Midbrain (tissue), 1 donor: ENCODE measurements at places on chromosomes 12 and 14.

DNA sequence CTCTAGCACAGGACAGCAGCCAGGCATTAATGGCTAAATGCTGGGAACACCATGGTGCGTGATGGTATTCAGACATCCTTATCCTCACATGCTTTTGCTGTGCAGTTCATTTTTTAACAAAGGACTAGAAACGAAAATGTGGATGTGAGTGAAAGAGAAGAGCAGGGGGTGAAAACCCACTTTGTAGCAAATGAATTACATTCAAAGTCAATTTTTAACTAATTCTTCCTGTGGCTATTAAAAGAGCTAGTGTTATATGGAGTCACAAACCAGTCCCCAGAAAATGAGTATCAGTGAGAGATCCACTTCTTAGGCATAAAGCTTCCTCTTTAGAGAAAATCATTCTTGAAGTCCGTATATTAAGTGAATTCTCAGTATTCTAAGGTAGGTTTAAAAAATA lies 592.0 kb upstream of the LMO3 start:
- DNase-seq: no peak

DNA sequence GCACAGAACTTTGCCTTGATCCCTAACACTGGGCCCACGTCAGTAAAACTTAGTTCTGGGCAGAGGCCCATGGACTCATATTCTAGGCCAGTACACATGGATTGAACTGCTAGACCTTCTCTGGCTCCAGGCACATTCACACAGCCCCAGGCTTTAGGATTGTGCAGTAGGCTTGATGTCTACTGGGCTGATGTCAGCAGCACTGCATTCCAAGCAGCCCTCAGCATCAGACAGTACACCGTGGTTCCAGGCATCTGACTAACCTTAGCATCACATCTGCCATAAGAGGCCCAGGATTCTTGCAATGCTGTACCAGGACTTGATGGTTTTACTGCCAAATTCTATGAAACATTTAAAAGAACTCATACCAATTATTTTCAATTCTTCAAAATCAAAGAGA lies 301.9 kb downstream of the CCER1 start:
- no peak for DNase-seq

- DNase-seq: no peak
These were observed 43.9 kb downstream of the FRS2 start for GRCh38 chr12:69514111-69514510.

GRCh38 chr14:61948376-61948775 lies 186.2 kb downstream of the SNAPC1 start:
- no peak for DNase-seq

DNA sequence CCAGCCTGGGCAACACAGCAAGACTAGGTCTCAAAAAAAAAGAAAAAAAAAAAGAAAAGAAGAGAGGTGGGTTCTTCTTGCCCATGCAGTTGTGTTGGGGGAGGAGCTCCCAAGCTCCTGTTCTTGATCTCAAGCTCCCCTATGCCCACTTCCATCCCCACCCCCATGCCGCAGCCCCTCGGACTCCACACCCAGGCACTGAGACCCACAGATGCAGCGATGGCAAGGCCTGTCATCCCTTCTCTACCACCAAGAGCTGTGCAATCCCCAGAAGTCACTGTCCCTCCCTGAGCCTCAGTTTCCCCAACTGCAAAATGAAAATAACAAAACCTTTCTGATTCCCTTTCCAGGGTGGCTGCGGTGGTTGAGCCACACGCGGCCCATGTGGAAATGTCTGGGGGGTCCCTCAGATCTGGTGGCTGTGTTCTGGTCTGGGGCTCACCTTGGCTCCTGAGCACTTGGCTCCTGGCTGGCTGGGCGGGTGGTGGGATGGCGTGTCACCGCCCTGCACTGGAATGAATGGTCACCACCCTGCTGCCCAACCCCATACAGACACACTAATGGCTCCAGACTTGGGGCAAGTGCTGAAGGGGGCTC lies 22.6 kb upstream of the KIF26A start:
- DNase-seq: no peak

DNA sequence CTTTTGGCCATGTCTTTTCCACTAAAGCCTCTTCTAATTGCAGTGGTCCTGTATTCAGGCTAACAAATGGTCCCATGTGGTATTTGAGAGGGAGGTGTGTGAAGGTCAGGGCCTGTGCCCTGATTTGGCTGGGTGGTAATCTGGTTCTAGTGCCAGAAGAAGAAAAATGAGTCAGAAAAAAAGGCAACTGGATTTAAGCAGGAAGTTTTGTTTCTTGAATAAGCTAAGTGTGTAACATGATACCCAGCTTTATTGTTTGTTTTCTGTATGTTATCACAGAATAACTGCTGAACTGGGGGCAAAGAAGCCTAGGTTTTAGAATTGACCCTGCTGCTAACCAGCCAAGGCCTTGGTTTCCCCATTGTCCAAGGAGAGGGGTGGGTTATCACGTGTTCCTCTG lies 134.0 kb downstream of the ANO6 start:
- no peak for DNase-seq

- DNase-seq: no peak
These were observed 72.6 kb downstream of the LRP6 start for GRCh38 chr12:12194206-12194605.

DNA sequence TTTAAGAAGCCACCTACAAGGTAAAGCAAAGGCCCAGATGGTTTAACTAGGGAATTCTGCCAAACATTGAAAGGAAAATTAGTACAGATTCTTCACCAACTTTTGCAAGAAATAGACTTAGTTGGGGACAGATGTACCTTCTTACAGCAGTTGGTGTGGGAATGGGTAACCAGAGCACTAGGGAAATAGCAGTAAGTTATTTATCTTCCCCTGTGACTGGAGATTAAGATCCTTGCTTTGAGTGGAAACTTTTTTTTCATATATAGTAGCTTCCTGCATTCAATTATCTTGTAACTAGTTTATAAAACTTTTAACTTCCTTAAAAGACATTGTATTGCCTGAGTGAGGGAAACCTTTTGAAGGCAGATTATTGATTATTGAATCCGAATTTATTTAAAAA lies 44.2 kb downstream of the ARID2 start:
- no peak for DNase-seq

DNA sequence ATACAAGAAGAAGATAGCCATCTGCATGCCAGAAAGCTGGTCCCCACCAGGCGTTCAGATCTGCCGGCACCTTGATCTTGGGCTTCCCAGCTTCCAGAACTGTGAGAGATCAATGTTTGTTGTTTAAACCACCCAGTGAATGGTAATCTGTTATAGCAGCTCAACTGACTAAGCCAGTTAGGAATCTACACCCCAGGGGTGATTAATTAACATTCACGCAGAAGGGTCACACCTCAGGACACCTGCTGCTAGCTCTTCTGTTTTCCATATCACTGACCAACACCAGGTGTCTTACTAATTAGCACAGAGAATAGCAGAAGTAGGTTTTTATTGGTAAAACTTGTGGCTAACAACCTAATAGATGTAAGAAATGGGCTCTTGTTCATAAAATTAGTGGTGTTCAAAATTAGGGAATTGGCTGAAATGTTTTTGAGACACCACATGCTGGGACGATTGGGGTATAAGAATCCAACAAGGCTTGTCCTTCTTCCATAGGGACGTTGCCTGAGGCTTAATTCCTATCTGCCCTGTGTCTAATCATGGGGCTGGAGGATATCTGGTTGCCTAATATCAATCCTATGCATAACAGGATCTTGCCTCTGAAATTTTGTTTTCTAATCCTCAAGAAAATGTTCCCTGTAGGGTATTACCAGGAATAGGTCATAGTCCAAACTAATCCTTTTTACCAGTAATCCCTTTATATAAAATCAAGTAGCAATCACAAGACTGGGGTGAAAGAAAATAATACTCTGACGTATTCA lies 42.0 kb upstream of the CHST11 start:
- DNase-seq: no peak

DNA sequence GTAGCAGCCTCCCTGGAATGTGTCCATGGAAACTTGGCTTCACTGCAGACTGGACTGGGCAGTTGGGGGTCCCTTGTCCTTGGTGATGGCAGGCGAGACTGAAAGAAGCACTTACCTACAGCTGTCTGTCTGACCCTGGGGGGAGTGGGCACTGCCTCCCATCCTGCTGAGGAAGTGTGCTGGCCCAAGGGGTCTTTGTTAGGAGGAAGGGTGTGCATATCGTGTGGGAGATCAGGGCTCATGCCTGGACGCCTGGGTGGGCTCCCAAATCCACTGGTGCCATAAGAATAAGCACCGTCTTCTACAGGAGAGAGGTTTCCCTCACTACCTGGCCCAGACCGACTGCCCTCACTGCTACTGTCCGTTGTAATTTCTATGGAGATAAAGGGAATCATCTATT lies 81.4 kb downstream of the PIWIL1 start:
- no peak for DNase-seq

- no peak for DNase-seq
These were observed 418.2 kb downstream of the BCAT1 start for GRCh38 chr12:24530689-24531088.

DNA sequence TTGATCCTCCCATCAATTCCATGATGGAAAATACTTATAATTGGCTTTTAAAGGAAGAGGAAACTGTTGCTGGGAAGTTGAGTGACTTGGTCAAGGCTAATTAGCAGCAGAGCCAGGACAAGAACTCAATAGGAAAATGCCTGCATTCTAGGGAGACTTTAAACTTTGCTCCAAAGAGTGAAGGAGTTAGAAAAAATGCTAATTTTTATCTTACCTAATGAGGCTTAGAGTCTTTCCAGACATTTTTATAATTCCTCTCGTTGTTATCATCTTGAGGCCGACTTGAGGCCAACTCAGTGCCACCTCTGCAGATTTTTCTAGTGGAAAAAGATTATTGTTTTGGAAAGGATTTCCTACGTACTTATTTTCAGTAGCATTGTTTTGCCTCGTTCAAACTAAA lies 344.6 kb downstream of the ETNK1 start:
- DNase-seq: no peak

DNA sequence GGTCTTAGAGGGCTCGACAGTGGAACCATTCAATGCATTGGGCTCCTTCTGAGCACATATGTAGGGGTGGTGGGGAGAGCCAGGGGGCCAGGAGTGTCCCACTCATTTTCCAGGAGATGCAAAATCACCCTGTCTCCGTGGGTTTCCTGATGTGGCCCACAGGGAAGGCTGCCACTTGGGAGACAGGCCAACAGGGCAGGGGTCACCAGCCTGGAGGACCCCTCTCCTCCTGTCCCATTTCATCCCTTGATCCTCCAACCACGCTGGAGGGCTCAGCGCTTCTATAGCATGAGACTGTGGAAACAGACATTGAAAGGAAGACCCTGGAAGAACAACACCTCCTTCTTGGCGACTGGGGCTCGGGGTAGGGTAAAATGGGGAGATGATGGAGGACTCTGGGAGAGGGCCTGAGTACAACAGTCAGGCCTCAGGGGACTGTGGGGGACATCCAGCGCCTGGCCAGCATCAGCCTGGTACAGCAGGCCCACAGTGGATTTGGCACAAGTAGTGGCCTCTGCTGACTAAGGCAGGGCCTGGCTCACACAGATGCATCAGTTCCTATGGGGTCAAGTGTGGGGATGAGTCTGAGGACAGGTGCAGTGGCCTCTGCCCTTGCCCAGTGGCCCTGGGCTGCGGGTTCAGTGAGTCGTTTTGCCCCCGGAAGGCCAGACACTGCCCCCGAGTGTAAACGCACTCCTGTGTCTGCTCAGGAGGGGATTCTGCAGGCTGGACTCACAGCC lies 68.0 kb downstream of the PRIMA1 start:
- DNase-seq: no peak

DNA sequence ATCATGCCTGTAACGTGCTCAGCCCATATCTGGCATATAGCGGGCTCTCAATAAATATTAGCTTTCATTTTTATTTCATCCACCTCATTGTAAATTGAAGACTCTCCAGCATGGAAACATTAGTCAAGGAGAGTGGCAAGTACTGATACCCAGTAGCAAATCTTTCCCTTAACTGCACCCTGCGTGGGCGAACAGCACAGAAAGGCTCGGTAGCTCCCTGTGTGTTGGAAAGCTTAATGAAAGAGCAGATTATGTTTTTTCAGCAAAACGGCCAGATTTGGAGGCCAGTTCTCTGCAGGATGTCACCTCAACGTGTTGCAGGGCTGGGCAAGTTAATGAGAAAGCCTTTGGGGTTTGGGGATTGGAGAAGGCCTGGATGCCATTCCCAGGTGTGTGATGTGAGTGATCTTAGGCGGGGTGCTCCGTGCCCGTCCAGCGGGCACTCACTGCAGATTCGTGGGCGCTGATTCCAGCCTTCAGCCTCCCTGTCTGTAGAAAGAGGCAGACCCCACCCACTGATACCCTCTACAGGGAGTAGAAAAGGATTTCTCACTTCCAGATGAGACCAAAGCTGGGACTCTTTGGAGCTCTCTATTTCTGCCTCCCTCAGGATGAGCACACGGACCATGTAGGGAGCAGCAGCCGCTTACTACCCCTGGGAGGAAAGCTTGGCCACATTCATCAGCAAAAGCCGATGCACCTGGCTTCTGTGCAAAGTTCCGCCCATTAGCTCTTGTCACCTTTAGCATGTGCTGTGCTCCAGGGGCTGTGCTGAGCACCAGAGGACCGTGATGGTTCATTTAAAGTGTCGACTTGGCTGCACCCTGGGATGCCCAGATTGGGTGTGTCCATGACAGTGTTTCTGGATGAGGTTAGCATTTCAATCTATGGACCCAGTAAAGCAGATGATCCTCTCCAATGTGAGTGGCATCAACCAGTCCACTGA lies 29.1 kb downstream of the C14orf132 start:
- DNase-seq: no peak

- no peak for DNase-seq
These were observed 863.2 kb downstream of the LRFN5 start for GRCh38 chr14:42469637-42470426.

DNA sequence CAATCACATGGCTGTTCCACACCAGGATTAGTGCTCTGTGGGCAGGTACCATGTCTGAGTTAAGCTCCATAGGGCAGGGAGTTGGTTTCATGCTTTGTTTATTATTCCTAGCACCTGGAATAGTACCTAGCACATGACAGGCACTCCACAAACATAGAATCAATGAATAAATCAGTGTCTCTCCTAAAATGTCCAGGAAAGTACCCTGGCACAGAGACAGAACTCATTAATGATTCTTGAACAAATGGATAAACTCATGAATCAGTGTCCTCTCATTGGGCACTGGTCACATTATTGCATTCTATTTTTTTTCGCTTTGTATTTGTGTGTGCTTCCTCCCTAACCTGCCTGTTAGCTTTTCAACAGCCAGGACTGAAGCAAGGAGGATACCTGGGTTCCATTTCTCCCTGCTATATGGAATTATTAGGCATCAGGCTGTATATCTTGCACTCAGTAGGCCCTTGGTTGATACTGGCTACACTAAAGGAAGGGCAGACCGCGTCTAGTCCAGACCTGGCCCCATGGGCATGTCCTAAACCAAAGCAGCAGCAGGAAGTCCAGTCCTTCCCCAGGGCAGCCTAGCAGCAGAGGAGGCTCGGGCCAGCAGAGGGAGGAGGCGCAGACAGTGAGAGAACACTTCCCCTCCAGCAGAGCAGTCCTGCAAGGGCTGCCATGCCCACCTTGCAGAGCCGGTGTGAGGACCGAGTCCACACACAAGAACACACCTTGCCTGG lies 18.4 kb downstream of the HDAC7 start:
- DNase-seq: no peak

GRCh38 chr12:21300632-21301031 lies 34.1 kb downstream of the SLCO1A2 start:
- no peak for DNase-seq

- no peak for DNase-seq
These were observed 90.6 kb upstream of the RTL1 start for GRCh38 chr14:100994082-100994481.
